ENCODE measurements at places on chromosomes 1 and 21. TPM values are rescaled to one million over a fixed set of nuclear protein-coding genes. Genes with fewer than 3 reads are reported as not detected.
A peak's percentile ranks its signal among the peaks of the same experiment; 100 is the strongest.

The DNTTIP2 gene
- total RNA-seq, result 88.5 TPM

DNA sequence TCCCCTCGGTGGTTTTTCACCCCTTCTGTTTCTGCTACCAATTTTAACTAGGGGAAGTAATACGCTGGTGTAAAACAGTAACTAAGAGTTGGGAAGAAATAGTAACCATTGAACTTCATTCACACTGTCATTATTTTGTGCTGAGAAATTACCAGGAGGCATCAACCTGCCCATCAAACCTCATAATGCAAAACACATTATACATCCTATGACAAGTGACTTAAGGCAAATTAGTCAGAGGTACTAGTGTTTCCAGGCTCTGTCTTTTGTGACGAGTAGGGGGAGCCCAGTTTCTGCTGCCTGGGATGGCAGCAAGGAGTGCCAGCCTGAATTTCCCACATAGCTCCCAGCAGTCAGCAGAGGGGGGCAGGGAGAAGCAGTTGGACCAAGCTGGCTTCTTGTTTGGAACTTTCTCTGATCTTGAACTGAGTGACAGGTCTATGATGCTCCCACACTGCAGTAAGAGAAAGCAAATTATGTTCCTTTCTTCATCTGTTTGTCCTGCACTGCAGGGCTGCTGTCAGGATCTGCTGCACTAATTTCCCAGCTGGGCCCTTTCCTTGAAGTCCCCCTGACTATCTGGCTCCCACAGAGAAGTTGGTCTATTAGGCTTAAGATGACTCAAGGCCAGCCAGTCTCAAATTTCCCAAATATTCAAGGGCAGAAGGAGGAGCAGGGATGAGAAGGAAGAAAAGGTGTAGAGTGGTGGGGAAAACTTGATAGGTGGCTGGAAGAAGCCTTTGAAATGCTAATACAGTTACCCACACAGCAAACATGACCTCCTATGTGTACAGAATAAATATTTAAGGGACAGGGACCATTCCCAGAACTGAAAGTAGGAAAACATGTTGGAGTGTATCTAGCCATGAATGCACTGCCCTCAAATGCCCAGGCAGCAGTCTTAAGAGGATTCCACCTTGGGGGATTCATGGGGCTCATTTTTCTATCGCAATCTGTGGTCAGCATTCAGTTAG, 322.8 kb downstream of the SEC16B start:
- DNase-seq, result no peak

The FAM78B gene
- total RNA-seq, result not detected

- peak; percentile 44 for DNase-seq
Observed at GRCh38 chr1:150072959-150073358, 5.4 kb downstream of the VPS45 start.

DNA sequence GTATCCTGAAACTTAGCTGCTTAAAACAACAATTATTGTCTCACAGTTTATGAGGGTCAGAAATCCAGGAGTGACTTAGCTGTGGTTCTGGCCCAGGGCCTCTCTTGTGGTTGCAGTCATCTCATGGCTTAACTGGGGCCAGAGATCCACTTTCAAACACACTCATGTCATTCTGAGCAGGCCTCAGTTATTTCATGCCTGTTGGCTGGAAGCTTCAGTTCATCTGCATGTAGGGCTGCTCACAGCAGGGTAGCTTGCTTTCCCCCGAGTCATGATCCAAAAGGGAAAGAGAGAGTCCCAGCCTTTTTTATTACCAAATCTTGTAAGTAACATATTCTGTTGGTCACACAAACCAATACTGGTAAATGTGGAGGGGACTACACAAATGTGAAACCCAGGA, 96.6 kb upstream of the B3GALT2 start:
- no peak for DNase-seq

GRCh38 chr1:201609661-201610318, 70.9 kb downstream of the NAV1 start:
- no peak for DNase-seq

The CFHR1 gene
- total RNA-seq, result not detected

The GPR25 gene
- total RNA-seq, result 2.7 TPM

DNA sequence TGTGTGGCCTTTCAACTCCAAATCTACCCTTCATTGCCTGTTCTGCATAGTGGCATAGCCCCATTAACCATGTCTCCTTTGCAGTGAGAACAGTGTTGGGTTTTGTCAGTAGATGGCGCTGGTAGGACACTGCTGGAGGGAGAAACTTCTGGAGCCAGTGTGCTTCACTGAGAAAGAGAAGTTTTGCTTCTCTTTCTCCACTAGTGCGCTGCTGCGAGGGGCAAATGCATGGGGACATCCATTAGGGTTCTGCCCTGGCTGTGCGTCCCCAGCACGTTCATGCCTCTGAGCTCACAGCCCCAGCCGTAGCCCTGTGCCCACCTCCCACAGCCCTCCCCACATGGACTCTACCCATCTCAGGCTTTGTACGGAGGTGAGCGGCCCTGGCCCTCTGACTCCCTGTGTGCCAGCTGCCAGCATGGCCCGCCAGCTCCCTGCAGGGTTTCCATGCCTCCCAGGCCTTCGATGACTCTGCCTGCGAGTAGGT, 53.1 kb downstream of the RIMS3 start:
- peak; percentile 85 for DNase-seq

GRCh38 chr1:39524591-39525365, 33.3 kb downstream of the BMP8A start:
- DNase-seq, result no peak

The S100A14 gene
- total RNA-seq, result not detected

DNA sequence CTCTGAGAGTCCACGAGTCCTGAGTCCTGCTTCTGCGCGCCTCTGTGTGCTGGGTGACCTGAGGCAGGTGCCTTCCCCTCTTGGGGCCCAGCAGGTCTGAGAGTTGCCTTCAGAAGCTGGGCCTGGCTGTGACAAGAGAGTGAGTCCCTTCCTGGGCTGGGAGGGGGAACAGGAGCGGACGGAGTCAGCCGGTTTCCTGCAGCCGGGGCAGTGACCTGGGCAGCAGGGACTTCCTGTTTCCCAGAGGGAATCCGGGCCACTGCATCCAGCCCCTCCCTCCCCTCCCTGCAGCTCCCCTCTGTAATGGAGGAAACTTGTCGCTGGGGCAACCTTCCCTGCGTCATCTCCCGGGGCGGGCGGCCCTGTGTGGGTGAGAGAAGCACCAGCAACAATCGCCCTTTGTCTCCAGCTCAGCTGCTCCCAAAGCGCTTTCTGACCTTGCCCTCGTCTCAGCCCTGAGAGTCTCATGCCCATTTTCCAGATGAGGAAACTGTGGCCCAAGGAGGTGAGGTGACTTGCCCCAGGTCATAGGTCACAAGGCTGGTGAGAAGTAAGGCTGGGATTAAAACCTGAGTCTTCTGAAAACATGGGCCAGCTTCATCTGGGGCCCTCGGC, 61.1 kb downstream of the SDC3 start:
- DNase-seq, result no peak

The BLACAT1 gene
- total RNA-seq, result not detected

GRCh38 chr21:41148798-41149197, 19.2 kb upstream of the BACE2 start:
- no peak for DNase-seq

- no peak for DNase-seq
Observed at GRCh38 chr1:199976496-199977144, 50.9 kb upstream of the NR5A2 start.

GRCh38 chr1:91013302-91013701, 8.5 kb downstream of the ZNF644 start:
- no peak for DNase-seq

The TCP10L gene
- total RNA-seq, result 0.47 TPM

The CD1D gene
- total RNA-seq, result 1.5 TPM

GRCh38 chr1:61992257-61992656, 202.4 kb upstream of the L1TD1 start:
- no peak for DNase-seq

The CELA3A gene
- not detected for total RNA-seq

The WASF2 gene
- 153 TPM for total RNA-seq

DNA sequence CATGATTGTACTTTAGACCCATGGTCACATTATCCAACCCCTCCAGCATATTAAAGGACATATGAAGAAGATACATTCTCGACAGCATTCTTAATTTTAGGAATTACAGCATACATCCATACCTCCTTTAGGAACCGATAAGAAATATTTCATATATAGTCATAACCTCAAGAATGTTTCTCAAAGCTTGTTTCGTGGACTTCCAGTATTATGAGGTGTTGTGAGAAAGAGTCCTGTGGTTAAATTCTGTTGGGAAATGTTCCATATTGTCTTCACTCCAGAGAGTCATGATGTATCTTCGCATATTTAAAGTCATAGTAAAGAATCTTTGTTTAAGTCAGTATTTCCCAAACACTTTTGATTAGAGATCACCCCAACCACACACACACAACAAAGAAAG, 321.0 kb upstream of the SNX7 start:
- no peak for DNase-seq

GRCh38 chr1:200951016-200951415, 56.3 kb downstream of the INAVA start:
- no peak for DNase-seq

The NTMT2 gene
- total RNA-seq, result not detected

- no peak for DNase-seq
Observed at GRCh38 chr21:42304556-42305454, 10.4 kb downstream of the TFF3 start.

The PDXK gene
- total RNA-seq, result 77.0 TPM

Measured in natural killer cell (primary cell).